Brain microvascular endothelial cell (primary cell): ENCODE measurements at places on chromosomes 7 and 10.

- no peak for DNase-seq
These were observed 42.2 kb downstream of the ACSM6 start for GRCh38 chr10:95236068-95236903.

GRCh38 chr10:130999376-131000202 is 311.9 kb downstream of the TCERG1L start:
- DNase-seq, result no peak

DNA sequence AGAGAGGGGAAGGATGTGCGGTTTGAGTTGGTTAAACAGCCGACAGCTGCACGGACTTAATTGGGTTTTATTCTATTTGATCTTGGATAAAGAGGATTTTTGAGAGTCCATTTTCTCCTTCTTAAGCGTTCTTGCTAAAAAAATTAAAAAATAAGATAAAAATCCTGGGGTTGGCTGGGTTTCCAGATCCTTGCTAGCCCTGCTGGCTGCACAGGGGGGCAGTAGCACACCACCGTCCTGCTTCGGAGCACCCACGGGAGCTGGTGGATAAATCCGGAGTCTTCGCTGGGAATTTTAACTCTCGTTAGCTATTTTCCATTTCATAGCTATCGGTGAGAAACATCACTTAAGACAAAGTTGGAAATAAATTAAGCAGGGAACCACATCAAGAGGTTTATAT is 792.0 kb downstream of the TYW1 start:
- no peak for DNase-seq

GRCh38 chr10:33487014-33487776 is 152.7 kb upstream of the NRP1 start:
- DNase-seq, result no peak

- no peak for DNase-seq
These were observed 90.0 kb upstream of the AOAH start for GRCh38 chr7:36814311-36814710.

DNA sequence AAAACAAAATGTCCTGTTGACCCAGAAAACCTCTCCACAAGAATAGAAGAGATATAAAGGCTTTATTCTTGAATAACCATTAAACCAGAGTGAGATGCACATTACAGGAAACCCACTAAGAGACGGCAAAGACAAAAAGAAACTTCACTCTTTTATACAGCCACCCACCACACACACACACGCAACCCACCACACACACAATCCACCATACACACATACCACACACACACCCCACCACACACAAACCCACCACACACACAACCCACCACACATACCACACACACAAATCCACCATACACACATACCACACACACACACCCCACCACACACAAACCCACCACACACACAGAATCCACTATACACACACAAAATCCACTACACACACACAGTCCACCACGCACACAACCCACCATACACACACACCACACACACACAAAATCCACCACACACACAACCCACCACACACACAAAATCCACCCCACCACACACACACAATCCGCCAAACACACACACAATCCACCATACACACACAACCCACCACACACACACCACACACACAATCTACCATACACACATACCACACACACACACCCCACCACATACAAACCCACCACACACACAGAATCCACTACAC is 9.5 kb upstream of the REPIN1 start:
- DNase-seq, result no peak

DNA sequence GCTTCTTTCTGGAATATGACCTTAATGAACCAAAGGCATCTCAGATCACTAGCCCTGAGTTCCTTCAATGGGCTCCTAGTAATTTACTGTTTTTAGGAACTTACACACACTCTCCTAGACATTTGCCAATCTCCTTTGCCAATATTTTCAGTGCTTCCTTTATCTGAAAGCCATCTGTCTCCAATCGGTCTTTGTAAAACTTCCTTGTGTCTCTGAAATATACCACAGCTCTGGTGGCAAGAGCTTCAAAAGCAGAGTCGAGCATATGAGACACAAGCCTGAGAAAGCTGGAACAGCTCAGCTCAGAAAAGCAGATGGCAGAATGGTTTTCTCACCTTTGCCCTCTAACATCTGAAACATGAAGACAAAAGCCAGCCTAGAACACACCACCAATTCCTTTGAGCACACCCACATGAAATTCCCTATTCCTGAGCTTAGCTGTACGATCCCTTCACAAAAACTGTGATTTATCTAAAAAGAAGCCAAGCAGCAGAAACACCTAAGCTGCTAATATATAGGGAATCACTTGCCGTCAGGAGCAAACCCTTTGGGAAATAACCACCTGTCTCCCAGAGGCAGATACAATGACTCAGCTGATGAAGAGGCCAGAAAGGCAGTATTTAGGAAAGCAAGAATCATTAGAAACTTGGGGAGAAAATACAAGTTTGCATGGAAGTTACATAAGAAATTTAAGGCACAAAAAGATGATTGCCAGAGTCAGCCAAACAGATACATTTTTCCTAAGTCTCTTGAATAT is 70.2 kb upstream of the ANK3 start:
- DNase-seq, result no peak

- DNase-seq, result no peak
These were observed 2.5 kb upstream of the RHBDD2 start for GRCh38 chr7:75876126-75876881.

GRCh38 chr7:1388703-1389335 is 70.5 kb downstream of the MICALL2 start:
- no peak for DNase-seq

- no peak for DNase-seq
These were observed 496.3 kb upstream of the KLF6 start for GRCh38 chr10:4281190-4281825.
